Stimulated activated CD8-positive, alpha-beta memory T cell treated with anti-CD3 and anti-CD28 coated beads, Interleukin-4, amount 100 ng/mL, for 4 hours (primary cell): ENCODE measurements at places on chromosomes 1 and 21.

DNA sequence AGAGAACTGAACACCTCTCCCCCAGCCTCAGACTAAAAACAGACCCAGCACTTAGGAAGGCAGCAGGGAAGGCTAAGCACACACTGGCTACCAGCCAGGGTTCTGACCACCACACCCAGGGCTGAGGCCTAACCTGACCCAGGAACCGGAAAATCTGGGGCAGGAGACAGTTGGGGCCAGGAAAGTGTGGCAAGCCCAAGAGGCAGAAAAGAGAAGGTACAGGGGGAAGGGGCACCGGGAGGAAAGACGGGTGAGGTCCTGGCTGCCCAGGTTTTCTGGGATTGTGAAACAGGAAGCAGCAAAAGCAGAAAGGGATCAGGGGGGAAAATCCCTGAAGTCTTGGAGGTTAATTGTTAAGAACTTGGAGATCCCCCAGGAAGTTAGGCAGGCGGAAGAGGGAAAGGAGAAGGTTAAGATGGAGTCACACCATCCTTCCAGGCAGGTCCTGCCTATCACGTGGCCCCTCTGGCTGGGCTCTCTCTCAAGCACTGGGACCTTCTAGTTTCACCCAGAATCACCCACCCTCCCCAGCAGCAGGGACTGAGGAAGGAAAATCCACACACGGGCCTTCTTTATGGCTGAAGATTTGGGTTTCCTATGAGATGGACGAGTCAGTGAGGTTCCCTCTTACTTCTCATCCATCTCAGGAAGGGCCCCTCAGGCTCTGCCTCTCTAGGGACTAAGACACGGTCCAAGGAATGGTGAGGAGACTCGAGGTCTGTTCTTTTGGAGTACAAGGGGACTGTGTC, 2.6 kb downstream of the HDGF start:
- DNase-seq, result no peak

- no peak for DNase-seq
These were observed 48.9 kb downstream of the MEF2D start for GRCh38 chr1:156451505-156452160.

DNA sequence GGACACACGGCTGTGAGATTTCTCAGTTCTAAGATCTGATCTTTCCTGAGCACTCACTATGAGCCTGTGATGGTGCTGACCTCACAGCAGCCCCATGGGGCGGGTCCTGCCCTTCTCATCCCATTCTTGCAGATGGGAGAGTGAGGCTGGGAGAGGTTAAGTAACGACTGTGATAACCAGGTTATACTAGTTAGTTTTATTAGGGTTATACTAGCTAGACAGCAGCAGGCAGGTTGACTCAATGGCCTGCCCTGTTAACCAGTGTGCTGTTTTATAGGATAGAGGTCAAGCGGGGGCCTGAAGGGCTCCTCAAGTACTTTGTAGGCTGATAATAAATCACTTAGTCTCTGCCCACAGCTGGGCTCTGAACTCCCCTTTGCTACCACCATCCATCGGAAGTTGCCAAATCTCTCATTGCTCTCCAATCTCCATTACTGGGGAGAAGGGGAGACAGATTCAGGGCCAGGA, 4.8 kb downstream of the CNTN2 start:
- DNase-seq, result no peak

DNA sequence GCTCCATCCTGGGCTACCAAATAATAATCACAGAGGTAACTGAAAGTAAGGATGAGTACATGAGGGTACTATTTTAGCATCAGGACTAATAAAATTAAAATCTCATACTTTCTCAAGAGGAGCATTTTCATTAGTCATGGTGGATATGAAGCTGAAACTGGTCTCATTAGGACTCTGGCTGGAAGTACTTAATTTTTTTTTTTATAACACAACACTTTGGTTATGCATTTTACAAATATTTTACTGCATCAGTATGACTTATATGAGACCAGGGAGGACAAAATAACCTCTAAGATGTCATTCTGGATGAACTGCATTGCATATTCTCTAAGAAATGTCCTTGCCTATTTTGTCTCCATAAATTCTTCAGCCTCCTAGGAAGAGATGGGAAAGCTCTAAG, 290.9 kb downstream of the HLX start:
- no peak for DNase-seq

GRCh38 chr1:114024049-114024448, 44.8 kb downstream of the OLFML3 start:
- no peak for DNase-seq

GRCh38 chr1:45583666-45584350, at the start of gene NASP:
TSS of gene NASP (plus strand) at chr1:45584041. CDS start at chr1:45584147, 106 bp downstream.
- peak; percentile 81 for DNase-seq
